IMR-90 (cell line): ENCODE measurements at places on chromosomes 7 and 10. TPM values are rescaled to one million over a fixed set of nuclear protein-coding genes. Genes with fewer than 3 reads are reported as not detected.

Gene FAM241B
- total RNA-seq, result 0.18 and 0.28 TPM in 2 replicates

DNA sequence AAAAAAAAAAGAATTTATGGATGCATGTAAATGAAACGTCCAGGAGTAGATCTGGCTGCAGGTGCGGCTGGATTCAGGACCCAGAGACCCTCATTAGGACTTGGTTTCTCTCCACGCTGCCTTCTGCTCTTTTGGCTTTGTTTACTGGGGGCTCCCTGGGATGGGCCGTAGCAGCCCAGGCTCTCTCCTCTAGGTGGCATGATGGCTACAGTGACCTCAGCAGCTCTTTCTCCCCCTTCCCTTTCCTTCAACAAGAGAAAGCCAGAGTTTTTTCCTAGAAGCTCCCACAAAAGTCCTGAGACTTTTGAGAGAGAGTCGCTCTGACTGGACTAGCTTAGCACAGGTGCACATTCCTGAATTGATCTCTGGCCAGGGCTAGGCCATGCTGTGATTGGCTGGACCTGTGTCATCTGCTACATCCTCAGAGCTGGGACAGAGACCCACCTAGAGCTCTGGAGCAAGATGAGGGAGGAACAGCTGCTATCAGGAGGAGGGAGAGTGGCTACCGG lies 67.8 kb upstream of the PDCD4 start:
- peak; percentile 24 for DNase-seq

GRCh38 chr7:51878865-51879264 lies 562.3 kb upstream of the COBL start:
- DNase-seq, result no peak

GRCh38 chr7:95139922-95140321 lies 184.4 kb downstream of the PON1 start:
- no peak for DNase-seq

DNA sequence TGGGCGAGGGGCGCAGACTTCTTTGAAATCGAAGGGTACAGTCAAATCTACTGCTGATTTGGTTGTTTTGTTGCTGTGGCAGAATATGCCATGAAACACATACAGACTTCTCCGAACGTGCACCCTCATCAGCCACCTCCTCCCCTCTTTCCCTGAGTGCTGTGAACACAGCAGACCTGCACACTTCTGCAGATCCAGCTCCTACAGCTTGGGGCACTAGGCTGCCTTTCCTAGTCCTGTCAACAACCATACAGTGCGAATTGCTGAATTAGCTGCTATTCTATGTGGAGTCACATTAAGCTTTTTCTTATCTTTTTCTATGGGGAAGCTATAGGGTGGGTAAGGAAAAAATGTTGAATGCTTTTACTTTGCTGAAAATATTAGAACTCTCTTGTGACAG lies 57.5 kb downstream of the COL17A1 start:
- peak; percentile 23 for DNase-seq

DNA sequence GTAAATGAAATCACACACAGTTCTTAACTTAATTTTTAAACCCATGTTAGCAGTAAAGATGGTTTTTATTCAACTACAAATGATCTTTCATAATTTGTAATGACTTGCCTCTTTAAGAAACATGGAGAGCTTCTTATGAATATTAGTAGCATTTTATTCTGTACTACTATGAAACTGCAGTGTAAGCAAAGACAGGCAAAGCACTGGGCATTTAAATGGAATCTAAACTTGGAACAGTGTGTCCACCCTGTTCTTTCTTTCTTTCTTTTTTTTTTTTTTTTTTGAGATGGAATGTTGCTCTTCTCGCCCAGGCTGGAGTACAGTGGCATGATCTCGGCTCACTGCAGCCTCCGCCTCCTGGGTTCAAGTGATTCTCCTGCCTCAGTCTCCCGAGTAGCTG lies 740.4 kb upstream of the IGFBP3 start:
- no peak for DNase-seq

GRCh38 chr7:104848138-104848990 lies 165.6 kb upstream of the KMT2E start:
- DNase-seq, result peak; percentile 34

GRCh38 chr7:35729061-35729783 lies 34.3 kb upstream of the HERPUD2 start:
- DNase-seq, result no peak
